ENCODE measurements at places on chromosomes 1 and 21.

- no peak for DNase-seq
Observed at GRCh38 chr21:41859297-41859980, 19.7 kb downstream of the PRDM15 start.

DNA sequence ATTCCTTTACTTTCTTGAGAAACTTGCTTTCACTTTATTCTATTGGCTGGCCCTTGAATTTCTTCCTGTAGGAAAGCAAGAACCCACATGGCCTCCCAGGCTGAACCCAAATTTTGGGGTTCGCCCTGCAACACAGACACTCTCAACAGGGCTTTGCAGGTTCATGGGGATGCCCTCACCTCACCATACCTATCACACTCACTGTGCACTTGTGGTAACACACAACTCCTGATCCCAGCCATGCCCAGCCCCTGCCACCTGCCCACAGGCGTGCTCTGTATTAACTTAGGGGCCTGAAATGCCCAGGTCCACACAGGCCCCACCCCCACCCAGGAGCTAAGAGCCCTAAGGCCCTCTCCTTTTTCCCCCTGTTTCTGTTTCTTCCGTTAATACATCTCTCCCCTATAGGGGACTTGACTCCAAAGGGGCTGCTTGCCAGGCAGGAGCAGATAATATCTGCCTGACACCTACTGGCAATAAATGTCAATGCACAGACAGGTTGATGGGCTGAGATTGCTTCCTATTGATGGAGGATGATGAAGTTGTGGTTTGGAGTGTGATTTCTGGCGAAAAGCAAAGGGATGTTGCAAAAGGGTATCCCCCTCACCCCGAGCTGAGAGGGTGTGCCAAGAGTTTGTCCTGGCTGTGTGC, 171.5 kb downstream of the AJAP1 start:
- DNase-seq, result no peak

DNA sequence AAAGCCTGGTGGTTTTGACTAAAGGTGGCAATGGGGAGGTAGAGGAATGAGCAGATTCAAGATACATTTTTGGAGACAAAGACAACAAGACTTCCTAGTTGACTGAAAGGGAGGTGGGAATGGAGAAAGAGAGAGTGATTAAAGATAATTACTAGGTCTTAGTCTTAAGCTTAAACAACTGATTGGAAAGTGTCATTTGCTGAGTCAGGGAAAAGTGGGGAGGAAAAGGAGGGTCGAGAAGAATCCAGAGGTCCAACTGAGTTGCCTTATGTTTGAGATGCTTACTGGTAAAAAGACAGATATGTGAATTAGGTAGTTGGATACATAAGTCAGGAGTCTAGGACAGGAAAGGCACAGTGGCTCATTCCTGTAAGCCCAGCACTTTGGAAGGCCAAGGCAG, 179.3 kb downstream of the RGS7 start:
- DNase-seq, result no peak

DNA sequence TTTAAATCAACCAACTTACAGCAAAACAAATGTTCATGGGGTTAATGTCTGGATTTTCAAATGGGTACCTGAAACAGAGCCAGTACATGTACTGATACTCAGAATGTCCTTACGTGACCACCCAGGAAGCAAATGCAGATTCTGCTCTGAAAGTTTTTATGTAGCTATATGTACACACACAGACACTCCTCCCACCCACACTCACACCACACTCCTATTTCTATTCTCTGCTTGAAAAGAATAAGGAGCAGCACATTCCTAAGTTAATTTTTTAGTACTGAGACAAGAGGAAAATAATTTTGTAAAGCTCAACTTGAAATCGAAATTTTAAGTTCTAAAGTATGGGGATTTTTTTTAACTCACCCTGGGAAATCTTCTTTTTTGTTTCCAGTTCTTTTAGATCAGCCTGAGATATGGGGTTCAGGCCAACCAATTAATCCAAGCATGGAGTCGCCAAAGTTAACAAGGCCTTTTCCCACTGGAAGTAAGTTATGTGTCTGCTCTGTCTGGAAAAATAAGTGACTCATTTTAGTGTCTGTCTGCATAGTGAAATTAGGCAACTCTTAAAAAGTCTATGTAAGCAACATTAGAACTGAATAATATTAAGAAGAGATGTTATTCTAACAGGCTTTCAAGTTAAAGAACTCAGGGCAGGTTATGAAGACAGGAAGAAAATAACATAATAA, 75.5 kb upstream of the DYNLT5 start:
- no peak for DNase-seq

DNA sequence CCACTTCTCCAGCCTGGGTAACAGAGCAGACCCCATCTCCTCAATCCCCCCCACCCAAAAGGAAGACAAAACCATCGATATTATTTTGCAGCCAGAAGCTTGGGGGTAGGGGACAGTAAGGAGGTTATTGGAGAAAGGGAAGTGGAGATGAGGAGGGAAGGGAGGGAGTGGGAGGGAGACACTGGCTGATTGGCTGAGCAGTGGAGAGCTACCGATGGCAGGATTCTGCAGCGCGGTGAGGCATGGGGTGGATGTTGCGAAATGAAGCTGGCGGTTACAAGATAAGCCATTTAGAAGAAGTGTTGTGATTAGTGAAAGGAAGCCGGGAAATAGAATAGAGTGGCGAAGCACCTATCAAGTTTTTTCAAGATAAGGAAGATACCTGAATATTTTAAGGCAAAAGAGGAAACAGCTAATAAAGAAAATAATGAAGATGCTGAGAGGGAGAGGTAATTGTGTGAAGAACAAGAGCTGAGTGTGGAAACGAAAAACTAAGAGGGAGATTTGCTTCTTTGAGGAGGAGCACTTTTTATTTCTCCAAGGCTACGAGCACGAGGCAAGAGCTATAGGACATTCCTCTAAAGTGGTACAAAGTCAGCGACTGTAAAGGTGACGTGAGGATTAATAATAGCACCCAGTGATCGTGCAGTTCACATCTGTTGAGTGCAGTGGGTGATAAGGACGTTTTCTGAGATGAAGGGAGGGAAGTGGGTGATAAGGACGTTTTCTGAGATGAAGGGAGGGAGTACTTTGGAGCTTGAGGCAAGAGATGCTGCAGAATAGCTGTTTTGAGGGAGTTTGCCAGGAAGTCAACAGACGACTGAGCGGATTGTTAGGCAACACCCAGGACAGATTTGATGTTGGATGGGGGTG, 103.2 kb upstream of the KIF26B start:
- peak; percentile 12 for DNase-seq

DNA sequence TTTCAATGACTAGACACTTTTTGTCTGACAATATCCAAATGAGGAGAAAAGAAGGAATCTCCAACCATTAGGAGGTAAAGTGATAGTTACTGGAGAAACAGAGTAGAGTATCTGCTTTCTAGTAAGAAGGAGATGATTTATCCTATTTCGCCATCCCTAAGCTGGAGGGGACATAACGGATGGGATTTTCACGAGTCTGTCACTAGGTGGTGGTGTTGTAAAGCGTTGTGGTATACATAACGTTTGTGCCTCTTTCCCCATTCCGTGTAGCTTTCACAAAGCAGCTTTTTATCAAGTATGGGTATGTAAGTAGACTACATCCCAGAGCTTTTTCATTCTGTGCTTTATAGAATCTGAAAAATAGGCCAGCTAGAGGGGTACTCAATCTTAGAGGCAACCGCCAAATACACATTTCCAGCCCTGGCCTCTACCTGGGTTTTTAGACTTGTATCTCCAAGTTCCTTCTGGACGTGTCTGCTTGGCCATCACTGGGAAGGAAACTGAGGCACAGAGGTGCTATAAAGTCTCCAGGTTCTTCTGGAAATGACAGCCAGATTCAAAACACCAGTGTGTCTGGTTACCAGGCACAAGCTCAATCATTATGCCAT, 33.3 kb upstream of the FAM3B start:
- peak; percentile 40 for DNase-seq

GRCh38 chr21:17819877-17820229, 697 bp upstream of the C21orf91 start:
- DNase-seq, result no peak

- no peak for DNase-seq
Observed at GRCh38 chr1:236875975-236876374, 80.9 kb downstream of the MTR start.

- DNase-seq, result no peak
Observed at GRCh38 chr1:220378571-220379302, 106.5 kb upstream of the RAB3GAP2 start.

GRCh38 chr1:27658951-27659496, 13.0 kb downstream of the IFI6 start:
- no peak for DNase-seq

DNA sequence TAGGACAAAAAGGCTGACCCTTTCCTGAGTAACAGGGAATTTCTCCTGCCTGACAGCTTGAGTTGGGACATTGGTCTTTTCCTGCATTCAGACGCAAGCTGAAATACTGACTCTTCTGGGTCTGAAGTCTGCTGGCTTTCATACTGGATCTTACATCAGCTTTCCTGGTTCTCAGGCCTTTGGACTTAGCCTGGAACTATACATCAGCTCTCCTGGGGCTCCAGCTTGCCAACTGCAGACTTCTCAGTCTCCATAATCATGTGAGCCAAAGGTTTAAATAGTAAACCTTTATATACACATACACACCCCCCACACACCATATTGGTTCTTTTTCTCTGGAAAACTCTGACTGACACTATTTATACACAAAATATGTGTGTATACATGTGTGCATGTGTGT, 59.0 kb upstream of the KCND3 start:
- no peak for DNase-seq

- DNase-seq, result no peak
Observed at GRCh38 chr21:37446552-37446951, 80.0 kb downstream of the DYRK1A start.

DNA sequence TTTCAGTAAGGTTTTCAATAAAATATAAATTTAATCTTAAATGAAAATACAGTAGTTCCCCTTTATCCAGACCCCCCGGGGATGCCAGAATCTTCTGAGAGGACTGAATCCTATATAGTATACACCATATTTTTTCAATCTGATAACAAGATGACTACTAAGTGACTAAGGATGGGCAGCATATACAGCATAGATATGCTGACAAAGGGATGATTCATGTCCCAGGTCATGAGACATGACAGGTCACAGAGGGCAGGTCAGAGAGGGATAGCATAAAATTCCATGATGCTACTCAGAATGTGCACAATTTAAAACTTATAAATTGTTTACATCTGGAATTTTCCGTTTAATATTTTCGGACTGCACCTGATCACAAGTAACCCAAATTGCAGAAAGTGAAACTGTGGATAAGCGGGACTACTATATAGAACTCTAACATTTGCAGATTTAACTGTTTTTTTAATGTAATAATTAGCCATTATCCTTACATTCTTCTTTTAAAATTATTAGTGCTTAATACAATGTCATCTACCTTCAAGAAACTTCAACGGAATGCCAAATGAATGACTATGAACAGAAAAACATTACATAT, 48.8 kb downstream of the LRRC40 start:
- no peak for DNase-seq

DNA sequence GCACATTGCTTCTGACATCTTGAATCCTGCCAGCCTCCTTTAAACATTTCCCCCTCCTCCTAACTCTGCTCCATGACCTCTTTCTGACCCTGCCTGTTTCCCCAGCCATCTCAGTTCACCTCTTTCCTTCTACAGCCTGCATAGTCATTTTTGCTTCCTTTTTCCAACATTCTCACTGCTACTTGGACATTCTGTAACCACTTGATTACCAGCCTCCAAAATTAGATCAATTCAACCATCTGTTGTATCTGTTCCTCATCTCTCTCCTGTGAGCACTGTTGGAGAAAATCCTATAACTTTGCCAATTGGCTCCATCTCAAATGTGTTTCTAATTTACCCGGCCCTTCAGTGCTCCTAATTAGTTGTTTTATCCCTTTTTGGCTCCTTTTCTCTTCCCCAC, 27.5 kb upstream of the GPR88 start:
- no peak for DNase-seq

DNA sequence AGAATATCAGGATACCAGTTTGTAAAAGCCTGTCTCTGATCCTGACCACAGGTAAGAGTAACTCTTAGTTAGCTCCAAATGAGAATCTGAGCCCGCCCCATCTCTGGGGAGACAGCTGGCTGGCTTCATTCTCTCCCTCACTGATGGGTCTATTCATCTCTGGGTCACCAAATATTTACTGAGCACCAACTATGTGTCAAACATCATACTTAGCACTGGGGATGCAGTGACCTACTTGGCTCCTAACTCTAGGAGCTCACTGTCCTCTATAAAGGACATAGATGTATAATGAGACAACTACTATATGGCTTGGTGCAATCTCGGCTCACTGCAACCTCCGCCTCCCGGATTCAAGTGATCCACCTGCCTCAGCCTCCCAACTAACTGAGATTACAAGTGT, 29.8 kb upstream of the BCL10 start:
- no peak for DNase-seq

DNA sequence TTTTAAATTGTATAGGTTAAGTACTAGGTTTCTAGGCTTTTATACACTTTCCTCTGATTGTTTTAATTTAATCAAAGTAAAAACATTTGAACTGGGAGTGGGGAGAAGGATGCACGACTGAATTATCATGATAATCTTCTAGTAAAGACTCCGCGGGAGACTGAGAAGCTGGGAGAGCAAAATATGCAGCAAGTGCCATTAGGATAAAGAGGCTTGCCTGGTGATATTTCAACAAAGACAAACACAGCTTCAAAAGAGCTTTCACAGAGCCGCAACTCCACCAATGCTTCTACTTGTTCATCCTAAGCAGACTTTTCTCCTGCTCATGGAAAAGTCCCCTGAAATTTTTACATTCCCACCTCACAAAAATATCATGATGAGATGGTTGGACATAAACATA, 239.0 kb upstream of the PTBP2 start:
- DNase-seq, result no peak

DNA sequence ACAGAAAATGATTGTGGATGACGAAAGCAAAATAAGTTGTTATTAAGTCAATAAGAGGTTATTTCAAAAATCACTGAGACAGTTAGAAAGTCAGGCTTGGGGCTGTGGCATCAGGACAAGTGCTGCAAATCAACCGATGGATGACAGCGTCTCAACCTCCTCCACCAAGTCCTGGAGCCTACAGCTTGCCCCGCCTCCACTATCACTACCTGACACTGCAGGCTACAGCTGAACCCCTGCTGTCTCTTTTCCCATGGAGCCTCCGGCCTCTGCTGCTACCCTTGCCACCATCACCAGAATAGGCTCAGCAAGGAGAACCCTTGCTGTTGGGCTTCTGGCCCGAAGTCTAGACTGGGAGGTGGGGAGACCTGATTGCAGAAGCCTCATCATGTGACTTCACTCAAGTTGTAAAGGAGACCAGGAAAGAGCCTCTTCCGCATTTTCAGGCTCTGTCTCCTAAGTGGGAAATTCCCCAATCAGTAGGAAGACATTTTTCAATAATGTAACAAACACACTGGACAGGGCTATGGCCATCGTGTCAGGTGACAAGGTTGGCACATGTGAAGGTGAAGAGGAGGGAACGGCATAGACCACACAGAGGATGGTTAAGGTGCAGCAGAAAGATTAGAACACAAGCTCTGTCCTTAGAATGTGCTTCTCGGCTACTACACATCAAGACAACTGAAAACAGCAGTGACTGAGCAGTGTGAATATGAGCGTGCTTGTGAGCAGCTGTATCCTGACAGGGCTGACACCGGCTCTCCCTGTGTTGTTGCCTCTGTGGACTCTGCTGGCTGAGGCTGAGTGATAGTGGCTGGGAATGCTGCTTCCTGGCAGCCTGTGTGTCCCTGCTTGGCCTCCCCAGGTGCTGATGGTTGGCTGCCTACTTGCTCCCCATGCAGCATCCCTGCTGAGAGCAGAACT, 660.7 kb downstream of the PTPRU start:
- DNase-seq, result no peak
